ENCODE measurements at places on chromosomes 1 and 21. TPM values are rescaled to one million over a fixed set of nuclear protein-coding genes. Genes with fewer than 3 reads are reported as not detected.
A peak's percentile ranks its signal among the peaks of the same experiment; 100 is the strongest.

Gene TMEM240
- 6.8 TPM for total RNA-seq

Gene NTRK1
- total RNA-seq = 0.59 TPM

Gene DAB1
- total RNA-seq = 0.64 TPM

Gene SHE
- 29.9 TPM for total RNA-seq

Gene PLPPR4
- 0.05 TPM for total RNA-seq

Gene SERINC2
- total RNA-seq = 76.1 TPM

Gene NBPF6
- total RNA-seq = not detected

Gene UMODL1
- 0.14 TPM for total RNA-seq

- H3K4me1 ChIP-seq = no peaks in the 10 kb centered on the region
- H3K36me3 ChIP-seq = no peaks in the 10 kb centered on the region
- H3K4me3 ChIP-seq = no peak overlapping the region
- no peaks in the 10 kb centered on the region for H3K27me3 ChIP-seq
- no peak overlapping the region for H3K27ac ChIP-seq
These were observed 121.7 kb downstream of the KCNN3 start for GRCh38 chr1:154748405-154748775.

GRCh38 chr1:36759355-36759754 lies 275.0 kb downstream of the GRIK3 start:
- H3K36me3 ChIP-seq = no peaks in the 10 kb centered on the region
- DNase-seq = no peak
- no peak overlapping the region for H3K4me3 ChIP-seq
- H3K4me1 ChIP-seq = no peaks in the 10 kb centered on the region
- H3K27me3 ChIP-seq = no peaks in the 10 kb centered on the region

DNA sequence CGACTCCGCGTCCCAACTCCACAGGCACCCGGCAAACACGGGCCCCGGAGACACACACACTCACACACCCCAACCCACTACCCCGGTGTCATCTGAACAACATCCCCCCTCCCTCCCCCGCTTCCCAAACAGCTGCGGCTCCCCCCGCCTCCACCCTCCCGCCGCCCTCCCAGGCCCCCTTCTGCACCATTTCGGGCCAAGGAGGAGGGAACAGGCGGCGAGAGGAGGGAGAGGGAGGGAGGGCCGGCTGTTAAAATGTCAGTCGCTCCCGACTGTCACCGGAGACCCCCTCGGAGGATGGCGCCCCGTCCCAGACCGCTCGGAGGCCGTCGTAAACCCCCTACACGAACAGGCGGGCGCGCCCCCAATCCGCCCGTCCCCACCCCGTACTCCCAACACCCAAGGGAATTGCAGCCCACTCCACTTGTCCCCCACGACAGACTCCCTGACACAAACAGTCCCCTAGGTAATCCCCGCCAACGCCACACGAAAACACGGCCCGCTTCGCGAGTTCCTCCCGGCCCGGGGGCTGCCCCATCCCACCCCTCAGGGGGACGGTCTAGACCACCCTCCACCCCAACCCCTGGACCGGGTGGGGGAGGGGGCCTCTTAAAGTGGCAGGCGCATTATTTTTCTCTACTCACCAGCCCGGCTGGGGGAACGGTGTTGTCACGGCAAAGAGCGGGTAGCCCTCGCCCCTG lies 583 bp downstream of the MEF2D start:
- H3K27ac ChIP-seq = peak overlapping the region; percentile 99
- peak overlapping the region; percentile 87 for H3K4me3 ChIP-seq
- DNase-seq = no peak
- no peaks in the 10 kb centered on the region for H3K27me3 ChIP-seq
- H3K36me3 ChIP-seq = no peaks in the 10 kb centered on the region
- peaks cover 29% of the 10 kb centered on the region for H3K4me1 ChIP-seq

- H3K36me3 ChIP-seq = no peaks in the 10 kb centered on the region
- DNase-seq = peak; percentile 73
- H3K27ac ChIP-seq = no peak overlapping the region
- H3K4me1 ChIP-seq = peaks cover 17% of the 10 kb centered on the region
These were observed 85.9 kb upstream of the SIM2 start for GRCh38 chr21:36613059-36613458.

DNA sequence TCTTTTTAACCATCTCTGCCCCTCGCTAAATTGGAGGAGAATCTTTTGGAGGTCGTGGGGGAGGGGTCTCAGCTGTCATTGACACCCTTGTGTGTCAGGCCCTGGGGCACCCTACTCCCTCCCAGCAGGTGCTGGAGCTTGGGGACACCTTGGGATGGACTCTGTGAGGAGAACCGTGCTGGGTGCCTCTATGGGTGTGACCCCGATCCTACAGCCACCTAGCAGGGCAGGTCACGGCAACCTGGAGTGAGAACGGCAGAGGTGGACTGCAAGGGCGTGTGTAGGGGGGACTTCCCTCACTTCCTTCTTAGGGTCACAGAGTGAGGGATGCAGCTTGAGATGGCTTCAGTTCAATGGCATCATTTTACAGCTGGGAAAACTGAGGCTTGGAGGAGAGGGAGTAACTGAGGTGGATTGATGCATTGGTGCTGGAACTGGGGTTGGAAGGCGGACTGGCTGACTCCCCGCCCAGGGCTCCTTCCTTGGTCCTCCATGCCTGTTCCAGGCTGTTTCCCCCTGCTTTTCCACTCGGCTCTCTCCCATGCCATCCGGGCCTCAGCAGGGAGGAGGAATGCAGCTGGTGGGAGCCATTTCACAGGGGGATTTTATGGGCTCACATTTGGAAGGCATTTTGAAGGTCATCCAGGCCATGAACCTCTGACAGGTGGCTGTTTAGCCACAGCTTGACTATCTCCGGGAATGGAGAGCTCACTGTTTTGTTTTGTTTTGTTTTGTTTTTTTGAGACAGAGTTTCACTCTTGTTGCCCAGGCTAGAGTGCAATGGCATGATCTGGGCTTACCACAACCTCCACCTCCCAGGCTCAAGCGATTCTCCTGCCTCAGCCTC lies 18.8 kb upstream of the ARHGEF10L start:
- H3K4me3 ChIP-seq = no peak overlapping the region
- no peak for DNase-seq
- H3K4me1 ChIP-seq = no peaks in the 10 kb centered on the region
- H3K36me3 ChIP-seq = no peaks in the 10 kb centered on the region
- H3K27ac ChIP-seq = peak overlapping the region; percentile 40
- H3K27me3 ChIP-seq = no peaks in the 10 kb centered on the region

DNA sequence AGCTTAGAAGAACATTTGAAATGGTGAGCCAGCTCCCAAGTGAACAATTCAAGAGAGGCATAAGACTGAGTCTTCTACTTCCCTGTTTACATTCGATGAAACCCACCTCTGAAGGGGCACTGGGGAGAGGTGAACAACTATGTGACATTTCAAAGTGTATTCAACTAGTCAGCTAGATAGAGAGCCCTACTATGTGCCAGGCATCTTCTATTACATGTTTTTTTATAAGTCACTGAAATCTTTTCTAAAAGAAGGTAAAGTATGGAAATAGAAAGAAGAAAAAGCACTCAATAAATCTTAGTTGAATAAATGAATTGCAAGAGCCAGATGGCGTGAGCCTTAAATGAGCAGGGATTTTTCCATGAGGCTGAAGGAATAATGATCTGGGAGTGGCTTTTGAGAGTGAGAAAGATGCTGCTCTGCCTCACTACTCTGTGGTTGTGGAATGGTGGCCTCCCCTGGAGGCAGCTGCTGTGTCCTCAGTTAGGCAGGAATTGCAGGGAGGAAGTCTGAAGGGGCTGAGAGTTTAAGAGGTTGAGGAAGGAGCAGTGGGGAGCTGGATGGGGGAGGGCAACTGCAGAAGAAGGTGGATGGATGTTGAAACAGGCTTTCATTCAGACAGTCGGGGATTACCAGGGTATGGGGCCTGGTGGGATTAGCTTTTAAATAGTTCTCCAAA lies 10.4 kb upstream of the PTPRF start:
- H3K27me3 ChIP-seq = no peaks in the 10 kb centered on the region
- DNase-seq = no peak
- H3K4me3 ChIP-seq = no peak overlapping the region
- H3K36me3 ChIP-seq = no peaks in the 10 kb centered on the region
- no peaks in the 10 kb centered on the region for H3K4me1 ChIP-seq

GRCh38 chr1:6163191-6163972 lies 16.7 kb downstream of the CHD5 start:
- H3K27ac ChIP-seq = no peak overlapping the region
- H3K4me1 ChIP-seq = no peaks in the 10 kb centered on the region
- DNase-seq = no peak

DNA sequence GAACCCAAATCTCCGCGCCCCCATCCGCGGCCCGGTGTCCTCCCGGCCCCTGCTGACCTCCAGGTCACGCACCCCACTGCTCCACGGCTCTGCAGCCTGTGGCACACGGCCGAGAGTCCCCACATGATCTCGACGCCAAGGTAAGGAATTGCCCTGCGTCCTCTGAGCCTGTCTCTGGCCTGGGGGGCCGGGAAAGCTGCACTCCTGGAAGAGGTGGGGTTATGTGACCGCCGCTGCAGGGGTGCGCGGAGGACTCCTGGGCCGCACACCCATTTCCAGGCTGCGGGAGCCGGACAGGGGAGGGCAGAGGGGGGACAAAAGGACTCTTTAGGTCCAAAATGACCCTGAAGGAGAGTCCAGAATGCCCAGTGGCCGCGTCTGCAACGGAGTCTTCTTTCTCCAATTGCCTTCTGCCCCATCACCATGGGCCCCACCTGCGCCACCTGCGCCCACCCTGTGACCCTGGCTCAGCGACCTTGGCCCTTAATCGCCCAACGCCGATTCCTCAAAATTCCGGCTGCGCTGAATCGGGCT lies 997 bp upstream of the SIM2 start:
- H3K4me1 ChIP-seq = peaks cover 11% of the 10 kb centered on the region
- no peaks in the 10 kb centered on the region for H3K36me3 ChIP-seq
- H3K27me3 ChIP-seq = peaks cover 23% of the 10 kb centered on the region
- no peak for DNase-seq
- H3K27ac ChIP-seq = peak overlapping the region; percentile 62
- H3K4me3 ChIP-seq = peak overlapping the region; percentile 51

- H3K27ac ChIP-seq = no peak overlapping the region
- DNase-seq = no peak
- H3K4me3 ChIP-seq = no peak overlapping the region
These were observed 16.6 kb downstream of the PSEN2 start for GRCh38 chr1:226887006-226887405.

GRCh38 chr1:57307392-57308170 lies 116.3 kb downstream of the DAB1 start:
- DNase-seq = no peak
- no peaks in the 10 kb centered on the region for H3K27me3 ChIP-seq
- H3K27ac ChIP-seq = no peak overlapping the region
- H3K4me3 ChIP-seq = no peak overlapping the region

- no peak overlapping the region for H3K27ac ChIP-seq
- H3K36me3 ChIP-seq = peaks cover 12% of the 10 kb centered on the region
- no peaks in the 10 kb centered on the region for H3K4me1 ChIP-seq
- H3K27me3 ChIP-seq = no peaks in the 10 kb centered on the region
These were observed 32.5 kb downstream of the XKR8 start for GRCh38 chr1:27992276-27992675.

GRCh38 chr1:193033610-193034009 lies 25.6 kb downstream of the UCHL5 start:
- no peaks in the 10 kb centered on the region for H3K27me3 ChIP-seq
- H3K4me3 ChIP-seq = no peak overlapping the region
- H3K36me3 ChIP-seq = no peaks in the 10 kb centered on the region
- no peak overlapping the region for H3K27ac ChIP-seq
- H3K4me1 ChIP-seq = no peaks in the 10 kb centered on the region

DNA sequence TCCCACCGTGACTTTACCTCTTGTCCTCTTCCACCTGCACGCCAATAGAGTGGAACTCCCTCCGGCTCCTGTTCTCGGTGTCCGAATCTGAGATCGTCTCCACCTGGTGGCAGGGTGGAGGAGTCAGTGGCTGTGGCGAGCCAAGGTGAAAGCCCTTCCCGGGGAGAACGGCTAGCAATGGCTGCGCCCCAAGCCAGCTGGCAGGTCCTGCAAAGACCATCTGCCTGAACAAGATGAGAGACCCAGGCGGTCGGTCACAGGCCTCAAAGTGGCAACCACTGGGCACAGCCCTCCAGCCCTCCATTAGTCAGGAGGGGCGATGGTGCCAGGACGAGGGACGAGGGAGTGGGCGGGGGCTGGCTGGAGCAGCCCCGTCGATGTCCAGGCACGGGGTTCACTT lies 25.4 kb upstream of the SMIM12 start:
- H3K4me3 ChIP-seq = no peak overlapping the region
- no peak overlapping the region for H3K27ac ChIP-seq
- no peaks in the 10 kb centered on the region for H3K36me3 ChIP-seq
- H3K4me1 ChIP-seq = no peaks in the 10 kb centered on the region

DNA sequence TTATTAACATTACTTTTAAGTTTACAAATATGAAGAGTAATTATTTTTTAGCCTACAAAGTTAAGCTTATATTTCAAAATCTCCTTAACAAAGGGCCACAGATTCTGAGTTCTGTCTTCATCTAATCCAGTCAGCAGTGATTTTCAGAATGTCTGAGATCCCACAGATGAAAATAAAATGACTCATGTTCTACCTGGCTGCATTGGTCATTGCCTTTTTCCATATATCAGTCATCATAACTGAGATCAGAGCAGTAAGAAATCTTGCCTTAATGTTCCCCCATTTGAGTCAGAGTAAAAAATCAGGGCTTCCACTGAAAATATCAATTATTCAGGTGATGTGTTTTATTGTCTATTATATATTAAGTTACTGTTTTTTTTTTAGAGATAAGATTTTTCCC lies 416.1 kb downstream of the MRPL39 start:
- no peak overlapping the region for H3K4me3 ChIP-seq
- DNase-seq = no peak
- no peak overlapping the region for H3K27ac ChIP-seq
- H3K36me3 ChIP-seq = no peaks in the 10 kb centered on the region
- H3K4me1 ChIP-seq = no peaks in the 10 kb centered on the region

DNA sequence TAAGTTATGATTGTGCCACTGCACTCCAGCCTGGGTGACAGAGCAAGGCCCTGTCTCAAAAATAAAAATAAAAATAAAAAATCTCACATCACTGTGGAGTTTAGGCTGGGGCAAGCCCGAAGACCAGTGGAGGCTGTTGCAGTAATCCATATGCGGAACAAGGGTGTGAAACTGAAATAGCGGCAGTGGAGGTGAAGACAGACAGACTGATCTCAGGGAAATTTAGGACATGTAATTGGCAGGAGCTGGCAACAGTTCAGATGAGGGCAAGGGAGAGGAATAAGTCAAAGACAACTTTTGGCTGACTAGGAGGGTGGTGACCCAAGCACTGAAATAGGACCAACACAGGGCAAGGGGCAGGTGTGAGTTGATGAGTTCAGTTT lies 8.4 kb downstream of the ARMH1 start:
- no peaks in the 10 kb centered on the region for H3K27me3 ChIP-seq
- H3K4me3 ChIP-seq = no peak overlapping the region
- H3K36me3 ChIP-seq = no peaks in the 10 kb centered on the region
- H3K27ac ChIP-seq = no peak overlapping the region
